ENCODE measurements at places on chromosomes 2 and 18.

- no peak for DNase-seq
These were observed 554.4 kb upstream of the LRRTM1 start for GRCh38 chr2:80858965-80859364.

DNA sequence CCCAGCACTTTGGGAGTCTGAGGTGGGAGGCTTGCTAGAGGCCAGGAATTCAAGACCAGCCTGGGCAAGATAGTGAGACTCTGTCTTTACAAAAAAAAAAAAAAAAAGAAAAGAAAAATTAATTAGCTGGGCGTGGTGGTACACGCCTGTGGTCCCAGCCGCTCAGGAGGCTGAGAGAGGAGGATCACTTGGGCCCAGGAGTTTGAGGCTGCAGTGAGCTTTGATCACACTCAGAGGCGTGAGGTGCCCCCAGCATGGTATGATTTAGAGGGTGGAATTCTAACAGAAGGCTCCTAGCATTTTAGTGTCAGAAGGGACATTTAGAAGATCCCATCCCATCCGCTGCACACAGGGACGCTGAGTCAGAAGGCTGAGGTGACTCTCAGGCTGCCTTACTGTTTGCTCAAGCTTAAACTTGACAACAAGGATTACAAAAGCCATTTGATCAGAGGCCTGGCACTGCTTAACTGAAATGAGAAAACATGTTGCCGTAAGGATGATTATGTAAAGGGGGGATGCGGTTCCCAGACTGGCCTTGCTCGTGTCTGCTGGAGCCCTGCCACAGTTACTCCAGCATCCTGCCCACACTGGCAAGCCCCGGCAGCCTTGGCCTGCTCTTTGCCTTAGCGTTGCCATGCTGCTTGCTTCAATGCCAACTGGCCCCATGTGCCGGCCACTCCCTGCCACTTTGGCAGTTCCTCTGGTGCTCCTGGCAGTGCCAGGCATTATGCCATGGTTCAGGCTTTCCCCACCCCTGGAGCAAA, 45.6 kb upstream of the SLC1A4 start:
- DNase-seq: peak; percentile 88

DNA sequence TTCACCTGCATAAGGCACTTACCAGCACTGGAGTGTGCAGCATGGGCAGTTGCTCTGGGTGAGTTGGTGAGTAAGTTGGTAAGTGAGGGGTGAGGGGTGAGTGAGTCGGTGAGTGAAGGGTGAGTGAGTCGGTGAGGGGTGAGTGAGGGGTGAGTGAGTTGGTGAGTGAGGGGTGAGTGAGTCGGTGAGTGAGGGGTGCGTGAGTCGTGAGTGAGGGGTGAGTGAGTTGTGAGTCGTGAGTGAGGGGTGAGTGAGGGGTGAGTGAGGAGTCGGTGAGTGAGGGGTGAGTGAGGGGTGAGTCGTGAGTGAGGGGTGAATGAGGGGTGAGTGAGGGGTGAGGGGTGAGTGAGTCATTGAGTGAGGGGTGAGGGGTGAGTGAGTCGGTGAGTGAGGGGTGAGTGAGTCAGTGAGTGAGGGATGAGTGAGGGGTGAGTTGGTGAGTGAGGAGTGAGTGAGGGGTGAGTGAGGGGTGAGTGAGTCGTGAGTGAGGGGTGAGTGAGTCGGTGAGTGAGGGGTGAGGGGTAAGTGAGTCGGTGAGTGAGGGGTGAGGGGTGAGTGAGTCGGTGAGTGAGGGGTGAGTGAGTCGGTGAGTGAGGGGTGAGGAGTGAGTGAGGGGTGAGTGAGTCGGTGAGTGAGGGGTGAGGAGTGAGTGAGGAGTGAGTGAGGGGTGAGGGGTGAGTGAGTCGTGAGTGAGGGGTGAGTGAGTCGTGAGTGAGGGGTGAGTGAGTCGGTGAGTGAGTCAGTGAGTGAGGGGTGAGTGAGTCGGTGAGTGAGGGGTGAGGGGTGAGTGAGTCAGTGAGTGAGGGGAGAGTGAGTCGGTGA, 17.1 kb downstream of the THAP4 start:
- no peak for DNase-seq

- DNase-seq: no peak
These were observed 97.6 kb downstream of the GRB14 start for GRCh38 chr2:164523726-164524125.

GRCh38 chr2:159147690-159148089, 138.8 kb downstream of the WDSUB1 start:
- no peak for DNase-seq

GRCh38 chr2:96144481-96145035, 682 bp downstream of the DUSP2 start:
- DNase-seq: no peak
